CD4-positive, alpha-beta T cell treated with Interleukin-1 beta for 1 hour (primary cell): ENCODE measurements at places on chromosomes 3 and 15.

GRCh38 chr3:8441969-8442559 is 59.6 kb upstream of the LMCD1 start:
- DNase-seq: no peak

DNA sequence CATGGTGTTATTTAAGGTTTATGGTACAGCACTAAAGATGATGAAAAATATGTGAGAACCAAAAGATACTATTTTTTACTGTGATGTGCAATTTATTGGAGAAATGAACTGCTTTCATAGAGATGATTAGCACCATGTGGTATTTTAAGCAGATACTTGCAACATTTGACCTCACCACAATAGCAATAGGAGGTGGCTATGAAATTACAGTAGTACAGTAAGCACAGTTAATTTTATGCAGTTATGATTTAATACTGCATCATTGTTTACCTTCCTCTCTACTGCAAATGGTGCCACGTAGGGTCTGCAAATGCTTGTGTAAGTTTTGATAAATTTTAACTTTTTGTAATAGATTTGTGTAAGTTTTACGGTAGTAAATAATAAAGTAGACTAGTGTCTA is 14.0 kb downstream of the PYGO1 start:
- DNase-seq: no peak

DNA sequence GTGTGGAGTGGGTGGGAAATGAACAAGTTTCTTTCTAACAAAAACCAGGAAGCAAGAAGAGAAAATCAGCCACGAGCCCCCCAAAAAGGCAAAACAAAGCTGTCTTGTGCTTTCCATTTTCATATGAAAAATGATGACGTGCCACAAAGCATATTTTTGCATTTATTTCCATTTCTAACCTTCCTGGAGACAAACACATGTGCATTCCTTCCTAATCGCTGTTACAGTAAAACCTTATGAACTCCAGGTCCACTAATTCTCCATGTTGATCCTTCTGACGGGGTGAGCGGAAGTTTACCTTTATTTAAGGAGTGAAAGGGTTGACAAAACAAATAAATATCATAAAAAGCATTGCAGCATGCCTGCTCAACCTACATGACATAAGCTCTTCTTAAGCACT is 211.5 kb downstream of the RORA start:
- no peak for DNase-seq

- DNase-seq: no peak
Observed at GRCh38 chr3:129507181-129507831, 21.1 kb upstream of the RHO start.

DNA sequence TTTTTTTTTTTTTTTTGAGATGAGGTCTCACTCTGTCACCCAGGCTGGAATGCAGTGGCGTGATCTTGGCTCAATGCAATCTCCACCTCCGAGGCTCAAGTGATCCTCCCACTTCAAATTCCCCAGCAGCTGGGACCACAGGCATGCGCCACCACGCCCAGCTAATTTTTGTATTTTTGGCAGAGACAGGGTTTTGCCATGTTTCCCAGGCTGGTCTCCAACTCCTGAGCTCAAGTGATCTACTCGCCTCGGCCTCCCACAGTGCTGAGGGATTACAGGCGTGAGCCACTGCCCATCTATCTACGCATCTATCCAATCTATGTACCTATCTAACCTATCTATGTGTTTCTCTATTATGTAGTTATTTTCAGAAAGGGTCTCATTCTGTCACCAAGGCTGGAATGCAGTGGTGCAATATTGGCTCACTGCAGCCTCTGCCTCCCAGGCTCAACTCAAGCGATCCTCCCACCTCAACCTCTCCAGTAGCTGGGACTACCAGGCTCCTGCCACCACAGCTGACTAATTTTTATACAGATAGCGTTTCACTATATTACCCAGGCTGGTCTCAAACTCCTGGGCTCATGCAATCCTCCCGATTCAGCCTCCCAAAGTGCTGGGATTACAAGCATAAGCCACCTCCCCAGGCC is 20.2 kb upstream of the GPX1 start:
- no peak for DNase-seq

DNA sequence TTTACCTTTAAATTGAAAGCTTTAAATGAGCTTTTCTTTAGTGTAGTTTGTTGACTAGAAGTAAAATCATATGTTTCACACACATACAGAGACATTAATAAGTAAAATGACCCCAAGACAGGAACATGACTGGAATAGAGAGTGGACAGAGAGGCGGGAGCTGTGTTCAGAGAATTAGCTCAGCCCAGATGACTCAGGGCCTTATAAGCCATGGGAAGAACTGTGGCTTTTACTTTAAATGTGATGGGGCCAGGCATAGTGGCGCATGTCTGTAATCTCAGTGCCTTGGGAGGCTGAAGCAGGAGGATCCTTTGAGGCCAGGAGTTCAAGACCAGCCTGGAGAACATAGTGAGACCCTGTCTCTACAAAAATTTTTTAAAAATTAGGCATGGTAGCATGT is 26.7 kb downstream of the SACM1L start:
- no peak for DNase-seq

DNA sequence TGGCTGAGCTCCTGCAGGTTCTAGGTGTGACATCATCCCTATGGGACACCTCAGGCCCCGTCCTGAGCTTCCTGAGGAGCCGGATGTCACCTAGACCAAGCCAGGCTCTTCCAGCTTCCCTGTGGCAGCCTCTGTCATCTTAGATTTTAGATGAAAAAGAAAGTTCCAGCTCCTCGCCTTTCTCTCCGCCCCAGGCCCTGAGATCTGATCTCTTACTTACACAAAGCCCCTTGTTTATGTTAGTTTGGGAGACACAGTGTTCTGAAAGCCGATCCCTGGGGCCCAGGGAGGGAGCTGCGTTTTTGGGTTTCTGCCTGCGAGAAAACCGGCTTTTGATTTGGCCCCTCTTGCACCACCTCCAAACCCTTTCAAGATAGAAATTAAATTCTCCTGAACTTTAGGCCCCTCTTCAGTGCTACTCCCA is 40.2 kb upstream of the FAM107A start:
- DNase-seq: no peak

GRCh38 chr3:197317250-197317963 is 19.0 kb upstream of the DLG1 start:
- no peak for DNase-seq

DNA sequence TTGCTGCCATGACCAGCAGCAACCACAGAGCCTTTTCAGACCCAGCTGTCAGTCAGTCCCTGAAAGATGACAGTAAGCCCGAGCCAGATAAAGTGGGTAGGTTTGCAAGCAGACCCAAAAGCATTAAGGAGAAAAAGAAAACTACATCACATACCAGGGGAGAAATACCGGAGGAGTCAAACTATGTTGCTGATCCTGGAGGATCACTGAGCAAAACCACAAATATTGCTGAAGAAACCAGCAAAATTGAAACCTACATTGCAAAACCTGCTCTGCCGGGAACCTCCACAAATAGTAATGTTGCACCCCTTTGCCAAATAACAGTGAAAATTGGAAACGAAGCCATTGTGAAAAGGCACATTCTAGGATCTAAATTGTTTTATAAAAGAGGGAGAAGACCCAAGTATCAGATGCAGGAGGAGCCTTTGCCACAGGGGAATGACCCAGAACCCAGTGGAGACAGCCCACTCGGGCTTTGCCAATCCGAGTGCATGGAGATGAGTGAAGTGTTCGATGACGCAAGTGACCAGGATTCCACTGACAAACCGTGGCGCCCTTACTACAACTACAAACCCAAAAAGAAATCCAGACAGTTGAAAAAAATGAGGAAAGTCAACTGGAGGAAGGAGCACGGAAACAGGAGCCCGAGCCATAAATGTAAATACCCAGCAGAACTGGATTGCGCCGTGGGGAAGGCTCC is 42.1 kb upstream of the RASA2 start:
- no peak for DNase-seq

DNA sequence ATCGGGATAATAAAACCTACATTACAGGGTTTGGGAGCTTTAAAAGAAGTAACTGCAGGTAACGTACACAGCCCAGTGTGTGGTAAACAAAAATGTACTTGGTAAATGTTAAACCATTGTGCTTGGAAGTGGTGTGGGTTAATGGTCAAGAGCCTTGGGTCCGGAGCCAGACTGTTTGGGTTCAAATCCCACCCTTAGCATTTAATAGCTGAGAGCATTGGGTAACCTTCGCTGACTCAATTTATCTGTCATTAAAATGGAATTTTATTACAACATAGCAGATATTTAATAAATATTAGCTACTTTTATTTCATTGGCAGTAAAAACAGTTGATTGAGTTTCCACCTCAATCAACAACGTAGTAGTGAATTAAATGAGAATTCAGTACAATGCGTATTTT is 1.5 kb downstream of the FSTL1 start:
- DNase-seq: no peak

DNA sequence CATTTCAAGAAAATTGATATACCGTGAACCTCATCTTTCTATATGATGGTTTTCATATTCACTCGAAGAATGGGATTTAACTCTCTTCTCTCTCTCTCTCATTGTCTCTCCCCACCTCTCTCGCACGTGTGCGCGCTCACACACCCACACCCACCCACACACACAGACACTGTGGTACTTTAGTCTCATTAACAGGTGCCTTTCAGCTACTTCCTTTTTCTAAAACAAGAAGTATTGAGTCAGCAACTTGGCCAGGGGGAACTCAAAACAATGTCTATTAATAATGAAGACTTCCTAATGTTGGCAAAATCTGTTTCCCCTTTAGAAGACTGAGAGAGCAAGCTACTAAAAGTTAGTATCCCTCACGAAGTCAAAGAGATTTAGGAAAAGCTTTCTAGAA is 150.7 kb downstream of the TMCO5A start:
- DNase-seq: peak; percentile 39

DNA sequence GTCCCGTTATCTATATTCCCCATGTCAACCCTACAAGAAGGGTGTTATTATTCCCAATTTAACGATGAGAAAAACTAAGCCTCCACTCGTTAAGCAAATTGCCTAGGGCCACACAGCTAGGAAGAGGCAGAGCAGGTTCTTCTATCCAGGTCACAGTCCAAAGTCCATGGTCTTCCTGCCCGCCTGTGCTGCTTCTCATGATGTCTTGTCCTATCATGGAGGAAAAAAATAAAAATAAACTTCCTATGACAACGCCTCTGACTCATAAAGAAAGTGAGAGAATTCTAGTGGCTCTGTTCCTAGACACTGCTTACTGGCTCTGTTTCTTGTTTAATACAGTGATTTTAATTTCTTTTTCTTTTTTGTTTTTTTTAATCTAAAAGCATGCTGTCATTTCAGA is 9.7 kb downstream of the COL8A1 start:
- no peak for DNase-seq

GRCh38 chr3:63405882-63406281 is 127.8 kb downstream of the SYNPR start:
- DNase-seq: no peak

DNA sequence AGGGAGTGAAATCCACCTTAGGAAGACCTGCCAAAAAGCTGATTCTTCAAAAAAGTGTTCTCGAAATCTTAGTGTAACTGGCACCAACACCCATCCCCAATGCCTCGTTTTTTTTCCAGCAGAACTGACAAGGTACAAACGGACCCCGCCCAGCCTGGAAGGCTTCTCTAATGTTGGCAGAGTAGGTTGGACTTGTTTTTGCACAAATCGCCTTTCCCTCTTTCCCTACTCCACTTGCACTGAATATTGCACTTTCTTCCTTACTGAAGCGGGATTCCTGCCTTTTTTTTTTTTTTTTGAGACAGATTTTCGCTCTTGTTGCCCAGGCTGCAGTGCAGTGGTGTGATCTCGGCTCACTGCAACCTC is 544 bp upstream of the TIMMDC1 start:
- no peak for DNase-seq
